ENCODE measurements at places on chromosomes 13 and 19. TPM values are rescaled to one million over a fixed set of nuclear protein-coding genes. Genes with fewer than 3 reads are reported as not detected.
A peak's percentile ranks its signal among the peaks of the same experiment; 100 is the strongest.

DNA sequence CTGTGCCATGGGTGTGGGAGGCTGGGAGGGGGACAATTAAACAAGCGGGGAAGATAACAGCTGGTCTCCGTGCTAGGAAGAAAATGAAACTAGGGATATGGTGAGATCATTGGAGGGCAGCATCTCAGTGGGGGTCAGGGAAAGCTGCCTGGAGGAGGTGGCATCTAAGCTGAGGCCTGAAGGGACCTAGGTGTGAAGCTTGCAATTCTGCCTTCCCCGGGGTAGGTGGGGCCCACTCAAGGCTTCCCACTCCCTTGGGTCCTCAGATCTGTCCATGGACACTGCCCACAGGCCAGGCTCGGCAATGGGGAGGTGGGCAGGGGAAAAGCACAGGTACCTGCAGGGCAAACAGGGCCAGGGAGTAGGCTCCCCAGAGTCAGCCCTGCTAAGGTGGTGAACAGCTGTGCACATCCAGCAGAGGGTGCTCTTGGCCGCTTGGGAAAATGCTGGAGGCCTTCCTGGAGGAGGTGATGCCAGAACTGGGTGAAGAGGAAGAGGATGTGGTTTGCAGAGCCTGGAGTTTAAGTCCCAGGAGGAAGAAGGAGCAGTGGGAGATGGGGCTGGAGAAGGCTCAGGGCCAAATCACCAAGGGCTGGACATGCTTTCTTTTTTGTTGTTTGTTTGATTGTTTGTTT is 25.7 kb upstream of the CCNE1 start:
- DNase-seq = no peak

Gene UBE2L5
- not detected for total RNA-seq

DNA sequence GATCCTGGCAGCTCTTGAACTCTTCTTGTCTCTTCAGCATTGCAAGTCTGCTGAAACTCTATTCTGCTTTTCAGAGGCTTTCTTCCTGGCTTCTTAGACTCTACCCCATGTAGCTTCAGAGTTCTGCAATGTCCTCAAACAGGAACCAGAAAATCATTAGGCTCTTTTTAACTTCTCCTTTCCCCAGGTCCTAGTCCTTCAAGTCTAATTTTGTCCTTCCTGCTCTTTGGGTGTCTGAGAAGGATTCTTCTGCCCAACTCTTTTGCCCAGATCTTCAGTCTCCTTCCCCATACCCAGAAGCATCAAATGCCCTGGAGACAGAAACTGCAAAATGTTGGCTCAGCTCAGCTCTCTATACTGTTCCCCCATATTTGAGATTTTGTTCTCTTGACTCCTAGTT is 50.0 kb upstream of the CALM3 start:
- peak; percentile 47 for DNase-seq

GRCh38 chr13:97505017-97505416 is 71.0 kb downstream of the RAP2A start:
- no peak for DNase-seq

GRCh38 chr19:39251846-39252245 is 3.2 kb upstream of the IFNL4 start:
- DNase-seq = no peak

- no peak for DNase-seq
Measured at GRCh38 chr13:45007225-45007624, 17.9 kb downstream of the GPALPP1 start.

DNA sequence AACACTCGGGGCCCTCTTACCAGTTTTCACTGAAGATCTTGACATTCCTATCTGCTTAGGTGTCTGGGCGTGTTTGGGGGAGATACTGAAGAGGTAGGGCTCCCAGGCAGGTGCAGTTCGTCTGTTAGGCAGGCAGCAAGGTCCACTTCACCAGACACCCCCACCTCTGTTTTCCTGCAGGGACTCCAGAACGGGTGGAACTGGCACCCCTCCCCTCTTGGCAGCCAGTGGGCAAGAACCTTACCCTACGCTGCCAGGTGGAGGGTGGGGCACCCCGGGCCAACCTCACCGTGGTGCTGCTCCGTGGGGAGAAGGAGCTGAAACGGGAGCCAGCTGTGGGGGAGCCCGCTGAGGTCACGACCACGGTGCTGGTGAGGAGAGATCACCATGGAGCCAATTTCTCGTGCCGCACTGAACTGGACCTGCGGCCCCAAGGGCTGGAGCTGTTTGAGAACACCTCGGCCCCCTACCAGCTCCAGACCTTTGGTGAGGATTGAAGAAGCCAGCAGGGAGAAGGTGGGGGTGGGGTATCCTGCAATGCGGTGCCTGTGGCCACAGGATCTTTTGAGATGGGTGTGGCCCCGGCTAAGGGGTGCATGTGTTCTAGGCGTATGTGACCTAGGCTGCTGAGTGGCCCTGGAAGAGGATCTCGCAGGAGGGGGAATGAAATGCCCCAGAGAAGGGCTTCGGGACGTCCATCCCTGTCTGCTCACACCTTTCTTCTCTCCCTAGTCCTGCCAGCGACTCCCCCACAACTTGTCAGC is 3.3 kb upstream of the ICAM4 start:
- no peak for DNase-seq

GRCh38 chr13:29594303-29594709 is 1.2 kb downstream of the SLC7A1 start:
- DNase-seq = peak; percentile 44

- no peak for DNase-seq
Measured at GRCh38 chr19:44576843-44577565, 36.4 kb upstream of the IGSF23 start.

GRCh38 chr19:6092329-6093286 is 17.7 kb downstream of the RFX2 start:
- peak; percentile 92 for DNase-seq

Gene ZNF548
- total RNA-seq = 33.7 TPM

DNA sequence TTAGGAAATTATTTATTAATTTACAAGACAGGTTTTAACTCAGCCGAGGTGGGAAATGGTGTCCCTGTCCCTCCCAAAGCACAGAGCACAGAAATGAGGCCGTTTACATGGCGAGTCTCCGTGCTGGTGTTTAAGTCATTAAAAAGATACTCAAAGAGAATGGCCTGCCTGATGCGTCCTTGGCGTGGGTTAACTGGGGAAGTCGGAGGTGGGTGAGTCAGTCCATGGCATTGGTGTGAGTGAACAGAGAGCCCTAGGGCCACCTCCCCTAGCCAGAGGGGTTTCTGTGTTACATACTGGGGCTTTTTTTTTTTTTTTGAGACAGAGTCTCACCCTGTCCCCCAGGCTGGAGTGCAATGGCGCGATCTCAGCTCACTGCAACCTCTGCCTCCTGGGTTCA is 3.9 kb downstream of the FEM1A start:
- no peak for DNase-seq

DNA sequence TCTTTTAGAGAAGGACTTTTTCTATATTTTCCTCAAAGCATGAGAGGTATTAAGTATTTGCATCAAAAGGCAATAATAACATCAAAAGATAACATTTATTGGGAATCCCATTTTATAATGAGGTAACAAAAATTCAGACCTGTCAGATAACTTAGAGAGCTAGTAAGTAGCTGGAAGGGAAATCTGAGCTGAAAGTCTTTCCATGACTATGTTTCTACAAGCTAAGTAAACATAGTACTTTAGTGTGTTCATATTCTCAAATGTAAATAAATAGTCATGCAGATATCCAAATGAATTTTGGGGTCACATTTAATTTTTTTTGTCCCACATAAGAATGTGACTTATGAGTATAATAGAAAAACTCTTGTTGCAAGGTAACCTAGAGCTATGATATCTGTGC is 87.3 kb upstream of the FBXL3 start:
- DNase-seq = no peak

- DNase-seq = no peak
Measured at GRCh38 chr13:43472980-43473379, 313.8 kb downstream of the ENOX1 start.

Gene ZNF154
- 8.2 TPM for total RNA-seq

Gene MTUS2
- total RNA-seq = 7.5 TPM

DNA sequence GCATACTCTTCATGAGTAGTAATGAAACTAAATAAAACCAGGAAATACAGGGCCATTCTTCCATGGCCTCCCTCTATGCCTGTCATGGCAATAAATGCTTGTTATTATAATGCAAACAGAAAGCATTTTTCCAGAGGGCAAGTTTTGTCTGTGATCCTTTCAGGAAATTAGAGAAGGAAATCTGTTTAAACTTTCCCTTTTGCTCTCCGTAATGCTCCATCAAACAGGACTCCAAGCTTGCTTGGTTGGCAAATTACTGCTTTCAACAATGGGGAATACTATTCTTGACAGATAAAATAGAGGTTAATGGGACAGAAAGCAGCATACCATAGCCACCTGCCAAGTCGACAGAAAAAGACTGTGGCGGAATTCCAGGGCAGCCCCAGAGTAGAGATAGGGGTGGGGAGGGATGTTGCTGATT is 252.5 kb downstream of the LHFPL6 start:
- peak; percentile 21 for DNase-seq

Gene TMEM91
- total RNA-seq = 32.0 TPM

DNA sequence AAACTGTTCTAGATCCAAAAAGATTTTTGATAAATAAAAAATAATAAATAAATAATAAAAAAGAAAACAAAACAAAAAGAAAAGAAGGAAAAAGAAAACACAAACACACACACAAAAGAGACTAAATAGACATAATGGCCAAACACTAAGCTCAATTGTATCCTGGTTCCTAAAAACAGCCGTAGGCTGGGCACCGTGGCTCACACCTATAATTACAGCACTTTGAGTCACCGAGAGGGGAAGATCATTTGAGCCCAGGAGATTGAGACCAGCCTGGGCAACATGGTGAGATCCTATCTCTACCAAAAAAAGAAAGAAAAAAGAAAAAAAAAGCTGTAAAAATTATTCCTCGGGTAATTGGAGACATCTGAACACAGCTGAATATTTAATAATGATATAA is 8.9 kb downstream of the ETHE1 start:
- DNase-seq = no peak

DNA sequence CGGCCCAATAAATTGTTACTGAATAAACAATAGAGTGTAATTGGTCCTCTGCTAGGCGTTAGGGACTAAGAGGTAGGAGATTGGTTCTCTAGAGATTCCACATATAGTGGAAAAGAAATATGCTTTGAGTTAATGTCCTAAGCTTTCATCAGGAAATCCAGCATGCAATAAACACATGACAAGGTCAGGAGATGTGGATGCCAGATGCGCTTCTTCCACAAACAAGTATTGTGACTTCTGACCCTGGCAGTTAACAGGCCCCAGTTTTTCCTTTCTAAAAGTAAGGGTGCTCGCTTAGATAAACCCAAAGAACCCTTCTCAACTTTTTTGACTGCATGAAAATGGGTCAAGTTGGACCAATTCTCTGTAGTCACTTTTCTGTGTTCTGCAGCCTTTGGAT is 146.5 kb upstream of the SOX21 start:
- no peak for DNase-seq

GRCh38 chr19:29665826-29666577 is 741 bp downstream of the PLEKHF1 start:
- no peak for DNase-seq

- peak; percentile 88 for DNase-seq
Measured at GRCh38 chr19:6048793-6049405, 61.4 kb downstream of the RFX2 start.

Gene SLC10A2
- 5.1 TPM for total RNA-seq

DNA sequence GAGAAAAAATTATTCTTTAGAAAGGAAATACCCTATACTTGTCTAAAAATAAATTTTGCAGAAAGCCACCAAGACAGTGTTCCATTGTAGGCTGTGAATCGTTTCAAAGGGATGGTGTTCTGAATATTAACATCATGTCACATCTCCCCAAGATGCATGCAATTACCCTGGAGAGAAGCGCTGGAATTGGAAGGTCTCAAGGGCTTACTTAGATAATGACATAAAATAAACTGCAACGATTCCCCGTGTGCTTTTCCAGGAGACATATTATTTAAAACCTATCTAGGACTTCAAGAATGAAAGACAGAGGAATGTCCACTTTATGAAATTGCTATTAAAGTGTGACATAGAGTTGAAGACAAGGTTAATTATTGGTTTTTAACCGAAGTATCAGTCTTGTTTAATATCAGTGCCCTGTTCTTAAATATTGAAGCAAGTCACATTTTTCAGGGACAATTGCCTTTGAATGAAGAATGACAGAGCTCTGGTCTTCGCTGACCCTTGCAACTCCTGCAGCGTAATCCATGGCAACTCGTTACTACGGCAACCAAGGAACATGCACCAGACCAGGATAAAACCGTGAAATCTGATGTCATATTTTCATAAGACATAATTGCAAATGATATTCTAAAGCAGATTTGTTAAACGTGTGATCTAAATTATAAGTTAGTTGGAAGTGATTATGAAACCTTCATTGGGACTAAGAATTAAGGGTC is 91.7 kb downstream of the EFNB2 start:
- DNase-seq = no peak

DNA sequence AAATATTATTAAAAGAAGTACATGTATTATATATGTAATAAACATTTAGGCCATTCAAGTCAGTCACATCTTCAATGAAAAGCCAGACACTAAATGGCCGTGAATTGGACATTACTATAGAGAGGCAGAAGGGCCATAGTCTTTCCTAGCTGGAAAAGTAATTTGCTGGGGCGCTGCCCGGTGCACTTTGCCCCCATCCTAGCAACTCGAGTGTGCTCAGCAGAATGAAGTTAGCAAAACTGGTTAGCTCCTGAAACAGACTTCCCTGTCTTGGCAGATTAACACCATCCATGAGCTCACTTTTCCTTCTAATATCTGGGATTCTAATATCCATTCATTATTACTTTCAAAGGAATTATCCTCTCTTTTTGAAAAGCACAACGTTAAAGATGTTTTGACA is 2.8 kb upstream of the SPRYD7 start:
- DNase-seq = no peak

DNA sequence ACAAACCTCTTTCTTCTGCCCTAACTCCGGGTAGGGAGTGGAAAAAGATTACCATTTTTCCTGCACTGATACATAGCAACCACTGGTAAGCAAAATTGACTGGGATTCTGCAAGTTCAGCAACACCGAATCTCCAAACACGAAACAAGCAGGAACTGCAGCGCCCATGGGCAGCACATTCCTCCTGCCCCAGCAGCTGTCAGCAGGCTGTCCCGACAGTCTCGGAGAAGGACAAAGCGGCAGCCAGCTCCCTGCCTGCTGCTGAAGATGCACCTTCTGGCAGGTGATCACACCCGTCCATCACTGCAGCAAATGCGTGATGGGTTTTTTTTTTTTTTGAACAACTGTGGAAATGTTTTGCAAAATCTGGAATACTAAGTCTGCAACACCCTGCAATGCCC is 6.7 kb downstream of the TMTC4 start:
- DNase-seq = no peak

GRCh38 chr19:10876459-10877240 is 5.3 kb downstream of the CARM1 start:
- DNase-seq = no peak

GRCh38 chr19:18751571-18751970 is 39.5 kb downstream of the COMP start:
- DNase-seq = no peak

Gene ZSCAN1
- total RNA-seq = 0.24 TPM

GRCh38 chr19:56839652-56840450 is 675 bp downstream of the PEG3 start:
- peak; percentile 99 for DNase-seq

GRCh38 chr19:31378404-31378803 is 29.2 kb upstream of the TSHZ3 start:
- DNase-seq = peak; percentile 73

Gene MYO9B
- 80.7 TPM for total RNA-seq

Measured in umbilical cord (tissue), 2 donors.